Fibroblast of villous mesenchyme (primary cell): ENCODE measurements at places on chromosomes 16 and 17. TPM values are rescaled to one million over a fixed set of nuclear protein-coding genes. Genes with fewer than 3 reads are reported as not detected.

- no peak for DNase-seq
These were observed 3.0 kb downstream of the CORO1A start for GRCh38 chr16:30186444-30186781.

GRCh38 chr17:63809970-63810369 lies 17.3 kb upstream of the PSMC5 start:
- no peak for DNase-seq

DNA sequence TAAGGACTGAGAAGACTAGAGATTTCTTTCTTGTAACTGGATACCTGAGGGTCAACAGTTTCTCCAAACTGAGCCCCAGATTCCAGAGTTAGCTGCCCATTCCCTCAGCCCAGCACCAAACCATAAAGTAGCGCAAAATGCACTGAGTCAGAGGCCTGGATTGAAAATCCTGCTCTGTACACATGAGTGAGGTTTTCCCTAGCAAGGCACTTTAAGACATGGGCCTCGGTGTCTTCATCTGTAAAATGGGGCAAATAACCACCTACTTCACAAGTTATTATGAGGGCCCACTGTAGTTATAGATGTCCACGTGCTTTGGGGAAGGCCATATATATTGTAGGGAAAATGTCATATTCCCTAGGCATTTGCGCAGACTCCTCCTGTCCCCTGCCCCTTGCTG lies 10.3 kb upstream of the DLX4 start:
- no peak for DNase-seq

DNA sequence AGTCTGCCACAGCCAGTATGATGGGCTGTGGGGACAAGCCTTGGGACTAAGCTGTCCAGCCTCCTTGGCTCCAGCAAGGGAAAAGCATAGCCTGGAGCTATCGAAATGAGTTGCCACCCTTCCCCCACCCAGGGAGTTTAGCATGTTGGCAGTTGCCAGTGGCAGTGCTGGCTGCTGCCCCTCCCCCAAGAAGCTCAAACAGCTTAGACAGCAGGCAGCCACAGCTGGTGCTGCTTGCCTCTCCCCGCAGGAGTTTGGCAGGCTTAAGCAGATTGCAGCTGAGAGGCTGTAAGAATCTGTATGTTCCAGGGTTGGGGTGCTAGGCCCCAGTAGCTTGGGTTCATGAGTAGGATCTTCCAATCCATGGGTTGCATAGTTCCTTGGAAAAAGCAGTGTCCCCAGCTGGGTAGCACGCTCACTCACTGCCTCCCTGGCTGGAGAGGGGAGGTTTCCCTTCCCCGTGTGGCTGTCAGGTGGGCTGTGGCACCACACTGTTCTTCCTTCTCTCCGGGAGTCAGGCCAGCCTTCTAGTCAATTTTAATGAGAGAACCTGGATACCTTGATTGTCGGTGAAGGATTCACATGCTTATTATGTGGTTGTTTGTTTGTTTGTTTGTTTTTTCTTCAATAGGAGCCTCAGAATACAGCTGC lies 506.1 kb downstream of the CDH11 start:
- DNase-seq: peak; percentile 12

GRCh38 chr16:88343271-88343791 lies 39.4 kb upstream of the ZNF469 start:
- no peak for DNase-seq

GRCh38 chr17:27552276-27552732 lies 78.7 kb upstream of the LGALS9 start:
- peak; percentile 59 for DNase-seq

GRCh38 chr17:1947743-1948516 lies 77.2 kb downstream of the RTN4RL1 start:
- no peak for DNase-seq

DNA sequence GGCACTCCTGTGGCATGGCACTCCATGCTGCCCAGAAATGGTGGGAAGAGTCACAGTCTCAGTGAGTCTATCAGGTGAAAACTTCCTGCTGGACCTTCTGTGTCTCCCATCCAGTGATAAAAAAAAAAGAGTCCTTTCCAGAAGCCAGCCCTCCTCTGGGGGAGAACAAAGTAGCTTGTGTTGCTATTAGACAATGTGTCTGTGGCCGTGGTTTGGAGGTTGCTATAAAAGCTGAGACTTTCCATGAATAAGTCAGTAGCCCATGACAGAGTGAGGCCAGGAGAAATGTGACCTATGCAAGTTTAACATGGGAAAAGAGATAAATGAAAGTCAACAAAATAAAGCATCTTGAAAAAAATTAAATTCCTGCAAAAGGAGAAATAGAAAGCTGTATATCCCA lies 250.7 kb upstream of the MON1B start:
- no peak for DNase-seq

- DNase-seq: no peak
These were observed 33.1 kb downstream of the CNGB1 start for GRCh38 chr16:57937861-57938260.

DNA sequence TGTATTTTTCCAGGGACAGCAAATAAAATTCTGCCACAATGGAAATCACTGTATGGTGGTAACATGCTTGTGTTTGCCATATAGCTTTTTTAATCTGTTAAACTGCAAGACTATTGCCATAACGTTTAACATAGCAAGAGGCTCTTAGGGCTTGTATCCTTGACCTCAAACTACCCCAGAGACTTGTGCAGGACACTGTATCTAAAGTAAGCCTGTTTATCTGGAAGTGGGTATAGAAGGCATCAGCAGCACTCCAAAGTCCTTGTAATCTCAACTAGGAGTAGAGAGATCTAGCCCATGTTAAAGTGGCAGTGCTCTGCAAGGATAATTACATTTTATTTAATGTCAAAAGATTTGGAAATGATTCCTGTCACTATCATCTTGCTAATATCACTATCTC lies 1424.1 kb downstream of the CDH11 start:
- DNase-seq: no peak

SCARF1 gene
- 0.64 and 1.3 TPM in 2 replicates for total RNA-seq

TBX4 gene
- not detected in 2 replicates for total RNA-seq

EZH1 gene
- total RNA-seq: 16.8 and 22.0 TPM in 2 replicates

GNG13 gene
- not detected in 2 replicates for total RNA-seq

CMTM2 gene
- not detected in 2 replicates for total RNA-seq
